ENCODE measurements at places on chromosomes 3 and 15.

DNA sequence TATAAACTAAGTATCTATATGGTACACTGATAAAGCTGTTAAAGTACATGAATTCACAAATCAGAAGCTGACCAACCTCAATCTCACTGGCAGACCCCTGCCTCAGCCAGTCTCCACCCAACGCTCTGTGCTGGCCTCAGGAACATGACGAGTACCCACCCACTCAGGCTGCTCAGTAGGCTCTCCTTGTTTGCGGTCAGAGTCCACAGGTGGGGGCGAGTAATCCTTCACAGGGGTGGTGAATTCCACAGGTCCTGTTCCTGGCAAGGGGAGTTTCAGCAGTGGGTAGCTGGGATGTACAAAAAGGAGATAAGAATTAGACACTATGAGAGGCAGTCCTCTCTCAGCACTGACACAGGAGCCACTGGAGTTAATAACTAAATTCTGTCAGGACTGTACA, 40.9 kb downstream of the SCAP start:
- no peak for DNase-seq

DNA sequence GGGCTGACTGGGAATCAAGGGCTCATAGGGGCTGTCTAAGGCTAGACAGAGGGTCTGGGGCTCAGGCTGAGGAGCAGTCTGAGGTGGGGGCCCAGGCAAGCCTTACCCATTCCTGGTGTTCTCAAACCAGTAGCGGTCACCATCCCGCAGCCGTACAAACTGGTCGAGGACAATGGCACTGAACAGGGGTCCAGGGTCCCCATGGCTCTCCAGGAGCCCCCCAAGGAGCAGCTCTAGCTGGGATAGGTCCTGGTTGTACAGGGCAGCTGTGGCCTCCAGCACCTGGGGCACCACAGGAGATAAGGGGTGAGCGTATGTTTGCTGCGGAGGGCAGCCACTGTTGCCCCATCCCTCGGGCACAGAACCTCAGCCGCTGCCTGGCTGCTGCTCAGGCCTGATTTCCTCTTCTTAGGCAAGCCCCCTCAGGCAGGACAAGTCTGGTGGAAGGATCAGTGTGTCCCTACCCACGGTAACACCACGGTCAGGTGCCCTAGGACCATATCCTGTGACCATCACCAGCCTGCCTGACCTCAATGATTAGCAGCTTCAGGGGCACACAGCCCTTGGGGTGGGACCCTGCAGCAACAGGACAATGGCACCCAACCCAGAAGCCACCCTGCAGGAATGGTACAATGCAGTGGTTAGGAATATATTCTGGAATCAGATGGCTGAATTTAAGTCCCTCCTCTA, 5.9 kb downstream of the DUOX2 start:
- no peak for DNase-seq

- DNase-seq: no peak
Measured at GRCh38 chr15:74519311-74519710, 21.7 kb upstream of the ARID3B start.

GRCh38 chr15:50261981-50262380, 3.5 kb downstream of the HDC start:
- DNase-seq: no peak

- DNase-seq: no peak
Measured at GRCh38 chr15:97459771-97460170, 500.7 kb upstream of the ARRDC4 start.

DNA sequence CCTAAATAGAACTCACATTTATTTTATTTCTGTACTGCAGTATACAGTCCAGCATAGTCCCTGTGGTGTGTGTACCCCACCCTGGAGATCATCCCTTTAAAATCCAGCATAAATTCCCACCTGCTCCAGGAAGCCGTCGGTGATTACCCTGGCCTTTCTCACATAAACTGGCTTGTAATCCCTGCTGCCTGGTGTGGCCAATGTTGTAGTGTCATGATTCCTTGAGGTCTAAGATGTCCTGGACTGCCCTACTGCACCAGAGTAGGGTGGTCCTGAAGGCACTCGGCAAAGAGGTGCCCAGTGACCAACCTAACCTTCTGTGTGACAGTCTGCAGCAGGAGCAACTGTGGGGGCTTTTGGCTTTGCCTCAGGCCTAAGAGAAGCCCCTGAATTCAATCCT, 58.9 kb downstream of the ITGA11 start:
- DNase-seq: no peak

DNA sequence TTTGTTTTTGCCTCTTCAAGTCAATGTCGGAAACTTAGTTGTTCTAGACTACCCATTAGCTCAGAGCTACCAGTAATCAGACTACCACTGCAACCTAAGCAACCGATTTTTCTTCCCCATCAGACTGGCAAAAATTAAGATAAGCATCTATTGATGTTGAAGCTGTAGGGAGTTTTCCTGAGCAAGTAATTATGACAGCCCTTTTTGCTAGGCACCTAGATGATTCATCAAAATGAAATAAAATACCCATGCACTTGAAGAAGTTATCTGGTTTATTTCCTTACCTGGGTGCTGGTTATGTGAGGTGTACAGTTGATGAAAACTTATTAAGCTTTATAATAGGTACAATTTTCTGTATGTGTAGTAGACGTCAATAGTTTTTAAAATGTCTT, 554 bp upstream of the COMMD4 start:
- no peak for DNase-seq

DNA sequence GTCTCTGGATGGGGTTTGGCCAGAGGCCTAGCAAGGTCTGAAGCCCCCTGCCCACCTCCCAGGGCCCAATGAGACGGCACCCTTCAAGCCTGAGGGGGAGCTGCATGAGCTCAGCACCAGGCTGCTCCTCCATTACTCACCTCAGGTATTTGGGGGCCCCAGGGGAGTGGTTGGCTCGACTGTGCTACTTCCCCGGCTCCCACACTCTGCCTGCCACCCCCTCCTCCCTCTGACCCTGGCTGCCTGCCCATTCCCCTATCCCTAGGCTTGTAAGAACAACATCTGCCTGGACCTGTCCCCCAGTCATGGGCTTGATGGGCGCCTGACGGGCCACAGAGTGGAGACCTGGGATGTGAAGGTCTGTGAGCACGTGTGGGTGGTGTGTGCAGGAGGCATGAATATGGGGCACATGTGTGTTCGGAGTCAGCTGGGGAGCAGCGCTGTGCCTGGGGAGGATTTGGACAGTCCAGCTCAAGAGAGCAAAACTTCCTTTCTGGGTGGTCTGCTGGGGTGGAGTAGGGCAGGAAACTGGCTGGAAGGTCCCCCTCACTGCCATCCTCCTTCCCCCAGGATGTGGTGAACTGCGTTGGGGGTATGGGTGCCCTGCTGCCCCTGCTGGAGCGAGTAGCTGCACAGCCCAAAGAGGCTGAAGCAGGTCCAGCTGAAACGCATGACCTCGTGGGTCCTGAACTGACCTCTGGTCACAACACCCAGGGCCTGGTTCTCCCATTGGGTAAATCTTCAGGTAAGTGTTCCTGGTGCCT, 17.4 kb downstream of the NBEAL2 start:
- no peak for DNase-seq

- DNase-seq: no peak
Measured at GRCh38 chr3:140712301-140712700, 34.4 kb downstream of the TRIM42 start.

DNA sequence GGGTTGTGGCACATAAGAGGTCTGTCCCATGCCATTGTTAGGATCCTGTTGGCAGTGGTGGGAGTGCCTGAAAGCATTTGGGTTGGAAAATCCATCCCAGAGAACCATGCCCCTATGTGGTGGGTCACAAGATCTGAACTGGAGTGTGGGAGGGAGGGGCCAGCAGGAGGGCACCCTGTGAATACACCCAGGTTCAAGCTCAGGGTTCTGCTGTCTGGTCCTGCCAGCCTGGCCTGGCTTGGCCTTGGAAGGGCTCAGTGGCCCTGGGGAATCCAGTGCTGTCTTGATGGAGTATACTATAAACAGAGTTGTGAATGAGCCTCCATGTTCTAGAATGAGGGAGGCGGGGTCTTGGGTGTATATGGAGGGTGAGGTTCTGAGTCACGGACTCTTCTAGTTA, 11.8 kb downstream of the ANKDD1A start:
- no peak for DNase-seq

GRCh38 chr3:169811631-169812331, 889 bp upstream of the LRRIQ4 start:
- peak; percentile 60 for DNase-seq

DNA sequence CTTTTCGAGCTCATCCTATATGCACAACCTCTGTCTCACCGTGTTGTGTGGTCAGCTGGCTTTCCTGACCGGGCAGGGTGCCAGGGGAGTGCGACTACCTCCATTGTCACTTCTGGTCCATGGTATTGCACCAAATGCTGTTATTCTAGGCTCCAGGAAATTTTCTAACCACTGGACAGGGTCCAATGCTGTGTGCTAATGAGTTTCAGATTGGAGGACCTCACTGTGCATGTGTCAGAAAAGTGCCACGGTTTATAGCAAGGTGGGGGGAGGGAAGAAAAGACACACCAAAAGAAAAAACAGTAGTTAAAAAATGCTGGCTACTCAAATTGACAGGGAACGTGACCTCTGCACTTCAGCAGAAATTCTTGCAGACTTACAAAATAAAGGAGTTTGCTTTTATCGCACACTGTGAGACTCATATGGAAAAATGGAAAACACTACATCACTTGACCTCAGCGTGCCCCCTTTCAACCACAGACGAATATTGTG, 480.1 kb downstream of the FOXP1 start:
- no peak for DNase-seq

GRCh38 chr3:182908471-182908870, 71.9 kb downstream of the DCUN1D1 start:
- DNase-seq: no peak

DNA sequence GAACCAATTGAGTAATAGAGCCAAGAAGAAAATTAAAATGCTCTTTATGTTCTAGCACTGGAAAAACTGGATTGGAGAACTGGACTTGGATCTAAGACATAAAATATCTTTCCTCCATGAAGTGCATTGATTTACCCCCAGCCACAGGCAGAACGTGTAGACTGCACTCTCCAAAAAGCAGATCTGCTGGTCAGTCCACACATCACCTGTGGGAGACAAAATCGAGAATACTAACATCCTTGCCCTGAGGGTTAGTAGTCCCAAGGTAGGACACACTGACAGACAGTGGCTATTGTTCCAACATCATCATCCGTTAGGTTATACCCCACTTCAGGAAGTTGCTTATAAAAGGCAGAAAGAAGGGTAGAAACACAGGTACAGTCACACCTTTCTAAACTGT, 257.1 kb upstream of the STT3B start:
- no peak for DNase-seq

DNA sequence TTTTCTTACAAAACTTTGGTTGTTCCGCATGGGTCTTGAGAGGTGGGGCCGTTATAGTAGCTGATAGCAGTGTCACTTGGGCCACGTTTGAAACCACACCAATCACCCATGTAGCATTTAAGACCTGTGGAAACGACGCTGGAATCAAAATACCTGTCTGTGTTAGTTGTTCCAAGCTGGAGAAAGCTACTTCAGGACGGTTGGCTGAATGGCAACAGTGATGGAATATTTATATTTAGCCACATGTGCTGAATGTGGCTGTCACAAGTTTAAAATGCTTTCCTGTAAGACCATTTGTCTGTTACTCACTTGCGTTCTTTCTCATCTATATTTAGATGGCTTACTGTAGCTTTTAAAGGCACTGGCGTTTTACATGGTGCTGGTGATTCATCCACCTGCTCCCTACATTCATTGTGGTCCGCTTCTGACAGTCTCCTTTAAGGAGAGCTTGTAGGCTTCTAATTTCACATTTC, 1.4 kb downstream of the DNAJA4 start:
- peak; percentile 45 for DNase-seq

- DNase-seq: no peak
Measured at GRCh38 chr3:15496341-15496664, 25.2 kb downstream of the COLQ start.

DNA sequence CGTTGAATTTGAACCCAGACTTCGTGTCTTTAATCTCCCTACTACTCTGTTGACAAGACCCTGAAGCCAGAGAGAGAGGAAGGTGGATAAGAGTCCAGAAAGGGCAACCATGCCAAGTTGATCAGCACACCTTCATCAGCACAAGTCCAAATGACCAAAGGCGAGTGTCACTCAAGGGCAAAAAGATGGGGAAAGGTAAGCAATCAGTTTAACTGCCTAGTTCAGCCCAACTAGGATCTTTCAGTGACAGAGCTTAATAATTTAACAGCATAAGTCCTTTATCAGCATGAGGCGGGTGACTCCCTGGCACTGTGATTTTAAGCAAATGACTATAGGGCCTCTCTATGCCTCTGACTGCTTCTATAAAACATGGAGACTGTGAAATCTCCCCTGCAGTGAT, 6.2 kb downstream of the SUCLG2 start:
- DNase-seq: no peak

DNA sequence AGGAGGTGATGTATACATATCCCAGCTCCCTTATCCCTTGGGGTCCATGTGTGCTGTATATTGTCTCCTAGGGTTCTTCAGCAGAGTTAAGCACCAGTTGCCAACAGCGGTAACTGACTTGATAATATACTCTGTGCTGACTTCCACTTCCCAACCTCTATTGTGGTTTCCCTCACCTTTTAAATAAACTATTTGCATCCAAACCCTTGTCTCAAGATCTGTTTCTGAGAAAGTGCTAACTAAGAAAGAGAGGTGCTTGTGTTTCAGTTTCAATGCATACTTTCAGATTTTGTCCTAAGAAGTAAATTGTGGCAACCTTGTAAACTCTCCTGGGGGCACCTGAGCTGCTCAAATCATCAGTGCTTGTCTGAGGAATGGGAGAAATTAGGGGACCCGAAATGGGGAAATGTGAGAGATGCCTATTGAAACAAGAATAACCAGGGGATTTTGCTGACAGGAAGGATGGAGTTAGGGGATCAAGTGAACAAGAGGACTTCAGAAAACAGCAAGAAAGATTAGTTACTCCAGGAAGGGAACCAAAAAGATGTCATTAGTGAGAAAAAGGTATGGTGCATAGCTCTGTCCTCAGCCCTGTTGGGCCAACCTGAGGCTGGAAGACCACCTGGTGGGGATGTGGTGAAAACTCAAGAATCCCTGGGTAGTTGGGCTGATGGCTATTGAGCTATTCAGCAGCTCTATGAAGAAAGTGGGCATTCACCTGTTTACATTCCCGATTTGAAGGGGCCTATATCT, 50.9 kb upstream of the MRPL3 start:
- no peak for DNase-seq

DNA sequence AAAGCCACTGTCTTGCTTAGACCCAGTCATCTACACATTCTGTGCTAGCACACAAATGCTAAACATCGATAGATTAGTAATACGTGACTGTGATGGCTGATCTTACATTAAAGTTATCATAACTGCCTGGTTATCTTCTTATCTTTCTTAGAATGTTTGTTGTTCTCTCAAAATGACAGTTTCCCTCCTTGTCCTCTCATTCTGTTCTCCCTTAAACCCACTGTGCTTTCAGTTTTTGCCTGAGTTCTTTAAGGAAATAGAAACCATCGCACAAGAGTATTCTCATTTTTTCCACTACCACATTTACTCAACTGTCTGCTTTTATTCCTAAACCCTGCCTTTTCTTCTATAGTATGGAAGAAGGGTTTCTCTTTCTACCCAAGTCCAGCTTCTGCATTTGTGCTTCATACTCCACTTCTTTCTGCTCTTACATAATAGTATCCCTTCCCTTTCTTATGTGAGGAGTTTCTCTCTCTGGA, 17.1 kb downstream of the STX19 start:
- no peak for DNase-seq
